ENCODE measurements at places on chromosomes 12 and 14.

DNA sequence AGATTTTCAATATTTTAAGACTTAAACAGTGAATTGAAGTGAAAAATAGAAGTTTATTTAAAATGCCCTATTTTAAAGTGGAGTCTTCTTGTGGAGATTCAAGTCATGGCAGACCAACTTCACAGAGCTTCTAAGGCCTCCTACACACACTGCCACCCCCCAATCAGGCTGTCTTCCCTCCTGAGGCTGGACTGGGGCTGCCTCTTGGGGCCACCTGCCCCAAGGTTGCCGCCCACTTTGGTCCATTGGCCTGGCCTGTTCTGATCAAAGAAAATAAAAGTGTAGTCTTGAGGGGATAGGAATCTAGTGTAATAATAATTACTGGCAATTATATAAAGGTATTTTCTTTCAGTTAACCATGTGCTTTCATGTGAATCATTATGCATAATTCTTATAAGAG is 1.3 kb downstream of the GOLT1B start:
- DNase-seq, result no peak

DNA sequence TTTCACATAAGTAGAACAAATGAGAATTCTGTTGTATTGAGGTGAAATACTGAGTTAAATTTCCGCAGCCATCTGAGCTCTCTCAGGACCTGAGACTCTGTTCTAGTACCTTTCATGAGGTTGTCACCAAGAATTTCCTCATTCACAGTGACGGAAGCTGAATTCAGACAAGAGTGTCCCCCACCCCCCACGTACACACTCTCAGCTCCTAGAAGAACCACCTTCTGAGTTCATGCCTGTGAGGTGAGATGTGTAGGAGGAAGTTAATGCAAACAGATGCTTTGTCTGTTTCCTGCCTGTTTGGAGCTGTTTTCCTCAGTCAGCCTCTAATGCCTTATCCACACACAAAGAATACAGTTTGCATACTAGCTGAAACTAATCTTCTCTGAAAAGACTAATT is 18.2 kb downstream of the BICDL1 start:
- DNase-seq, result peak; percentile 41

- no peak for DNase-seq
These were observed 257.0 kb downstream of the IPO8 start for GRCh38 chr12:30438601-30439041.

GRCh38 chr12:44777044-44777443 is 99.1 kb downstream of the NELL2 start:
- DNase-seq, result no peak

DNA sequence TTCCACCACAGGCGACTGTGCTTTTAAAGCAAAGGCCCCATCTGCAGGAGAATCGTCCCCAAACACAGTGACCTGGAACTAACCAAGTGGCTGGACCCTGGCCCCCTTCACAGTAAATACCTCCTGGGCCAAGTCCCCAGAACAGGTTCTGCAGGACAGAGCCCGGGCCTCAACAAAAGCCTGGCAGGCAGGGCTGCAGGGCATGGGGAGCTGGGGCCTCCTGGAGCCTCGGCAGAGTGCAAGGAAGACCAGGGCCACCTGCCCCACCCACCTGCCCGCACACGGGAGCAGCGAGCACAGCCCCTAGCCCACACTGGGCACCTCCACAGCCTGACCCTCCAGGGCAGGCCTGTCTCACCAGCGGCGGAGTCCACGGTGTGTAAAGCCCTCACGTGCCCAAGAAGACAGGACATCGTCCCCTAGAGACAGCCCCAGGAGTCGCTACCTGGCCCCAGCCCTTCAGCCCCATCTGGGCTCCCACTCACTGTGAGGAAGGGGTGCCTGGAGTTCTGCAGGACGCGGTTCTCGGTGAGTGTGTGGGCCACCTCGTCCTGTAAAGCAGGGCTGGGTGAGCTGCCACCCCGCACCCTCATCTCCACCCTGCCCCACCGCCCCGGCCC is 21.0 kb downstream of the AKT1 start:
- DNase-seq, result no peak

- DNase-seq, result no peak
These were observed 3.4 kb downstream of the PAH start for GRCh38 chr12:102913453-102914226.

DNA sequence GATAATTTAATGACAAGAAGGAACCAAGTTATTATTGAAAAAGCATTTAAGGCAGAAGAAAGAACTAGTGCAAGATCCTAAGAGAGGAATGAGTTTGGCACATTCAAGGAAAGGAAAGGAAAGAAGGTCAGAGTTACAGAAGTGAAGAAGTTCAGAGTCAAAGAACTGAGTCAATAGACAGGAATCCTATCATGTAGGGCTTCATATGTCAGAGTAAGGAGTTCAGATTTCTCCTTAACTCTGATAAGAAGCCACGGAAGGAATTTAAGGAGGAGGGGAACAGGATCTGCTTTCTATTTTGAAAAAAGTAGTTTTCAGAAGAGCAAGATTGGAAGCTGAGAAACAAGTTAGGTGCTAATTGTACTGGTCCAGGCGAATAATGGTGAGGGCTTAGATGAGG is 223.1 kb upstream of the FOXN3 start:
- DNase-seq, result no peak

GRCh38 chr14:33393231-33393894 is 454.7 kb downstream of the NPAS3 start:
- DNase-seq, result no peak

DNA sequence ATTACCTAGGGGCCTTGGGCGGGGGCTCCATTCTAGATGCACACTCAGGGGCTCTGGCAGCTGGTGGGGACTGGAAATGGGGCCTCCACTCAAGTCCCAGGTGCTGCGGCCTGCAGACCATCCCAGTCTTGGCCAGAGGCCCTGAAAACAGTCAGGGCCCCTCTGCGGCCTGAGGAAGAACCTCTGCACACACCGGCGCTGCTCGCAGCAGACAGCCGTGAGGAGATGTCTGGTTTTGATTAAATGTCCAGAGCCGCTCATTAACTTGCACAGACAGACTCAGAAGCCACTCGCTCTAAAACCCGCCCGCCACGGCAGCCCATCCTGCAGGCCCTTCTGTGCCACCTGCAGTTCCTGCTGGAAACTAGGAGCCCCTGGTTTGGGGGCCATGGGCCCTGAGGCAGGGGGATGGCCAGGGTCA is 36.4 kb upstream of the NCOR2 start:
- DNase-seq, result no peak

DNA sequence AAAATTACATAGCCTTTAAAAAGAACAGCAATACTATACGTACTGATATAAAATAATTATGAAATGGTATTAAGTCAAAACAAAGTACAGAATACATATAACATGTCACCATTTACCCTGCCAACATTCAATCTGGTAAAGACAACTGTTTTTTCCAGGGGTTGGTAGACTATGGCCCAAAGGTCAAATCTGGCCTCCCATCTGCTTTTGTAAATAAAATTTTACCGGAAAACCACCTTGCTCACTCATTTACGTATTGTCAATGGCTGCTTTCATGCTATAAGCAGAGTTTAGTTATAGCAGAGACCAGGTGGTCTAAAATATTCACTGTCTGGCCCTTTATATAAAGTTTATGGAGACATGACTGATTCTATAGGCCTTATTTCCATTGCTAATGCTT is 14.0 kb downstream of the CEP290 start:
- DNase-seq, result no peak

DNA sequence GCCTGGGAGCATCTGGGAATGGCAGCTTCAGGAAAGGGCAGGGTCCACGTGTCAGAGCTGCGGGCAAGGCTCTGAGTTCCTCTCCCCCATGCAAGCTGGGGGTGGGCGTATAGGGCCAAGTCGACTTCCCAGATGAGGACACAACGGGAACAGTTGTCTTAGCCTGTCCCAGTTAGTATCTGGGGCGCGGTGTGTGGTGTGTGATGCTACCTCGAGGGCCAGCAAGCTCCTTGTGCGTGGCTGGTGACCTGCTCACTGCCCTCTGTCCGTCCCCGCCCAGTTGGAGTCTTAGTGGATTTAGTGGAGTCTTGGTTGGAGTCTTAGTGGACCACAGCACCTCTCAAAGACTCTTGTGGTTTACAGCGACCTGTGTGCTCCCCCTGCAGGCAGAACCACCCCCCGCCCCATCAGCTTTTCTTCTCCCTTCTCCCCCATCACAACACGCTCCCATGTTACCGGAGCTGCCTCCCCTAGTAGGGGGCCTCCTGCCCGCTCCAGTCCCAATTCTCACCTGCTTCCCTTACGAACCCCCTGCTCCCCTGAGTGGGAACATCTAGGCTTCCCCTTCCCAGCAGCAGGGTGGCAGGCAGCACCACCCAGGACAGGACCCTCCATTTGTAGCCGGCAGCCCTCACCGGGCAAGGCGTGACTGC is 8.7 kb downstream of the ASPG start:
- no peak for DNase-seq

- no peak for DNase-seq
These were observed 236.9 kb upstream of the AMIGO2 start for GRCh38 chr12:47316609-47317049.

- no peak for DNase-seq
These were observed 28.2 kb downstream of the FERMT2 start for GRCh38 chr14:52922656-52923055.

DNA sequence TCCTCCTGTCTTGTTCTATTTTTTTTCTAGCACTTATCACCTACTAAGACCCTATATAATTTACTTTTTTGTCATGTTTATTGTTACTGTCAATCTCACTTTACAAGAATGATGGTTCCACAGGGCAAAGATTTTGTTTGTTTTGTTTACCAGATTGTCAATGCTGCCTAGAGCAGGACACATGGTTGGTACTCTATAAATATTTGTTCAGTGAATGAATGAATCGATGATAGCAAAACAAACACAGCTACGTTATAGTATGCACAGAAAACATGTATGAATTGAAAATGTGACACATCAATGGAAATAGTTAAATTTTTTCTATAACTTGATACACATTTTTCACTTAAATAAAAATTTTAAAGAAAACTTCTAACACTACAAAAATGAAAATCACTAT is 67.1 kb upstream of the KRR1 start:
- DNase-seq, result no peak

GRCh38 chr14:74975059-74975810 is 19.8 kb upstream of the PGF start:
- no peak for DNase-seq

DNA sequence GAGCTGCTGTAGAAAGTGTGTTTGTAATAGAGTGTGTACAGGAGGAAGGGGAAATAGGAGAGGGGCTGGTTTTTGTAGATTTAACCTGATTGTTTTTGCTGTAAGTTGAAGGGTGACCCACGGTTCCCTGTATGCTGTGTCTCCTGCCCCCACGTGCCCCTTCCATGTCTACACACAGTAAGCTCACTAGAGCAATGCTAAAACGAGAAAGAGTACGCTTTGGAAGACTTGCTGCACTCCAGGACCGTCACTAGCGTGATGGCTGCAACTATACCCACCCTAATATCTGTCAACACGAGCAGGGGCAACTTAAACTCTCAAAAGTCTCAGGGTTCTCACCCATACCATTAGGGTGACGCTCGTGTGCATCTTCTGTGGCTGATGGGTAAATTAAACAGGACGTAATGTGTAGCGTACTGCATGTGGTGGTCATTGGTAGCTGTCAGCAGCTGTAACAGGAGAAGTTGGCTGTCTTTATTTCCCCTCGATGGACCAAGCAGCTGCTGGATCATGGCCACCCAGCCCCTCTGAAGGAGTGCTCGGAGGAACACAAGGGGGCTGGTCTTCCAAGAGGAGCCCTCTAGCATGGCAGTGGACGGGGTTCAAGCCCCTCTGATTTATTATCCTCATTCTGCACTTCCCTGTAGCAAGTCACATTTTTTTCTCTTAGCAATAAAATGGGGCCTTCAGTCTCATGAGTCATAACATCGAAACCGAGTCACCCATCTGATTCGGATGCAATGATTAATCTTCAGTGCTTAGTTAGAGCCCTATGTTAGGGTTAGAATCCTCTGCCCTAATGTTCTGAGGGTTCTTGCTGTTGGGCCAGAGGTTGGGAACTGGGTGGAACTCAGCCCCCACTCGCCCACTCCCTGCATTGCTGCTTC is 14.0 kb downstream of the CCND2 start:
- DNase-seq, result no peak

Measured in stimulated activated CD8-positive, alpha-beta memory T cell treated with anti-CD3 and anti-CD28 coated beads, Interleukin-4, amount 100 ng/mL, for 1 hour (primary cell).